ENCODE measurements at places on chromosomes 6 and 20.

DNA sequence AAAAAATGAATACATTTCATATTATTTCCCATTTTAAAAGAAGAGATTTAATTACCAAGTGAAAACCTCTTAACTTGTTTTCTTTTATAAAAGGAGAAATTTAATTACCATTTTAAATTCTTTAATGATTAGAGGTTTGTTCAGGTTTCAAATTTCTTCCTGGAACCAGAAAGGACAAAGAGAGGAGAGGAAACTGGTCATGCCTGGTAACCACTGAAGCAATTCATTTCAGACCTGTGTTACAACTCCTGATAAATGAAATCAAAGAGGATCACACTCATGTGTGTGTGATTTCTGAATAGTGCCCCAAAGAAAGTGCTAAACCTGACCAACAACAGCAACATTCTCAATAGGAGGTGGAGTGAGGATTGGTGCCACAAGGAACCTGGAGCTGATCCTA is 12.6 kb upstream of the SLPI start:
- no peak for DNase-seq

- no peak for DNase-seq
Measured at GRCh38 chr20:35395728-35396127, 16.0 kb downstream of the UQCC1 start.

- DNase-seq: no peak
Measured at GRCh38 chr6:31970604-31971271, 1.2 kb downstream of the DXO start.

GRCh38 chr20:32337937-32338661 is 20.0 kb upstream of the ASXL1 start:
- no peak for DNase-seq

DNA sequence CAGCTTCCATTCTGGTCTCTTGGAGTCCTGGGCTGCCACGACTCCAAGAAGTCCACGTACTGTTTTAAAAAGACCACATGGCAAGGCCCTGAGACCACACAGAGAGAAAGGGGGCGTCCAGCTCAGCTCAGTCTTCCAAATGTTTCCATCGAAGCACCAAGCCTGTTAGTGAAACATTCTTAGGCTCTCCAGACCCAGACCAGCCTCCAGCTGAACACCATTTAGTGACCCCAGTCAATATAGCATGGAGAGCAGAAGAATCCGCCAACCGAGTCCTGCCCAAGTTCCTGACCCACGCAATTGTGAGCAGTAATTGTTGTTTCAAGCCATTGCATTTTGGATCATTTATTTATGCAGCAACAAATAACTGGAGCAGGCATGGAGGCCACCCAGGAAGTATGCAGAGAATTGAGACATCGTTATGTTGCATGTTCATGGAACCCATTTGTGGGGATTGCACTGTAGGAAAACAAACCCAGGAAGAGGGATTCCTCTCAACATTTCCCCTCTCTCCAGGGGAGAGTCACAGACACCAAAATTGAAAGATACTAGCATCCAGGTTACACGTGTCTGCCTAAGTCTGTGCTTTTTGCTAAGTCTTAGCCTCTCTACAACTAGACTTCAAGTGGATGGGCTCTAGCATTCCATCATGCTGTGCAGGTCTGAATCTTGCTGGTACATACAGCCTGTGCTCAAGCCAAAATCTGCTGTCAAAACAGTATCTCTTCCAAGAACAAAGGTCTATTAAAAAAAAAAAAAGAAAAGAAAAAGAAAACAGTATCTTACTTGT is 42.7 kb downstream of the SNRNP48 start:
- DNase-seq: no peak

GRCh38 chr6:81752921-81753710 is 635 bp upstream of the TENT5A start:
- DNase-seq: peak; percentile 60

DNA sequence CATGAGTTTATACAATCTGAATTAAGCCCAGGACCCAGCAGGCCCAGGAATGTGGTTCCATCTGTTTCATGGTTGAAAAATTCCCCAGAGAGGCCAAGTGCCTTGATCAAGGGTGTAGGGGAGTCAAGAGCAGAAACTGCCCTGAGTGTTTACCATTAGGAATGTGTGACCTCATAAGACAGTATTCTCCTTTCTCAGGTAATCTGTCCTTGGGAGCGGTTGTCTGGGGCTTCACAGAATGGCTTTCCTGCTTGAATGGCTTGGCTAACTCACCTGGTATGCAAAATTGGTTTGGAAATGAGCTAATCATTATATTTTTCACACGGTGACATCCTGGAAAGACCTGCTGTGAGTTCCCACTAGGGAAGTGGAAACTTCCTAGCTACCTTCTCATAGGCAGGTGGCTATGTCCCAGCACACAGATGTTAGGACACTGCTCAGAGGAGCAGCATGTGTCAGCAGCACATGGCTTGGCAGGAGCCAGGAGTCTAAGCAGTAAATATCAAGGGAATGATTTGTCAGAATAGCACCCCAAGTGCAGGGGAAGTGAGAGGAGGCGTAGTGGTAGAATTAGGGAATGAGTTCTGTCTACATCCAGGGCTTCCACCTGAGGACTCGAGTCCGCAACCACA is 17.7 kb downstream of the CLIC5 start:
- no peak for DNase-seq

All from mesothelial cell of epicardium (in vitro differentiated cells).